Mammary epithelial cell (primary cell): ENCODE measurements at places on chromosomes 2 and 18.

DNA sequence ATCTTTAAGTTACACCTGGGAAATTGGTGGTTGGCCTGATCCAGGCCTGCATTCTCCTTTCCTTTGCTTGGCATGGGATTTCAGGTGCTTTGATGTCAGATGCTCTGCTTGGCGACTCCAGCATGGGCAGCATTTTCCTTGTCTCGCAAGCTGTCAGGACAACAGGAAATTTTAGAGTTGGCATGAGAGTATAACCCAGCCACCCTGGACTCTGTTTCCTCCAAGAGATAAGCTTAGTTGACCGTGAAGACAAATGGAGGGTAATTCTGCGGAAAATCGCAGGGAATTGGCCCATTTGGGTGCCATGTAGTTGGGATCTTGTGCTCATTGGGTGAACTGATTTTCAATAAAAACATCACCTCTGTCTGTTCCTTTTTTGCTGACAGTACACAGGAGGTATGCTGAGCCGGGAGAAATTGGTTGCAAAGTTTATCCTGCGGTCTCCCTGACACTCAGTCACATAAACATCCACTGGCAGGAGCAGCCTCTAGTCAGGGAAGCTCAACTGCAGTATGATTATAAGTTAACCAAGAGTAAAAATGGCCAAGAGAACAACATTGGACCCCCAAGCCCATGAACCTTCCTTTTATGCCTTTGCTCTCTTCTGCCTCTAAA is 409.9 kb downstream of the SETBP1 start:
- no peak for DNase-seq

GRCh38 chr2:173050684-173051083 is 25.0 kb upstream of the MAP3K20 start:
- DNase-seq = no peak

- DNase-seq = no peak
These were observed 259.1 kb downstream of the TDRD15 start for GRCh38 chr2:21382701-21383520.

- DNase-seq = peak; percentile 27
These were observed 209.8 kb upstream of the CTAGE1 start for GRCh38 chr18:22627506-22627905.

GRCh38 chr2:131022731-131023130 is 70.5 kb downstream of the FAM168B start:
- no peak for DNase-seq

GRCh38 chr2:46445556-46445955 is 33.8 kb upstream of the TMEM247 start:
- no peak for DNase-seq

DNA sequence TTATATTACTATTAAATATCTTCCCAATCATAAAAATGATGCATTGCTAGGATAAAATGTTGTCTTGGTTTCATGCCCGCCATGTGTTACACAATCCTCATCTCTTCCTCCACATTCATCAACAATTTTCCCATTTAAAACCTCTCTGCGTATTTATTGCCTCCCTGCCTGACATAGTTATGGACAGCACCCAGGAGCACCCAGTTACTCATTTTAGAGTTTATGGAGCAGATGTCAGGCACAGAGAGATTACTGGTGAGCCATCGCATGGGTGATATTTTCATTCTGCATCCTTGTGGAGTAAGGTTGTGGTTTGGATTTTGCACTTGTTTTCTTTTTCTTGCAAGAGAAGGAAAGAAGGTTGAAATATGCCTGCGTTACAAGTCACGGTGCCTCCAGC is 116.7 kb upstream of the NPAS2 start:
- no peak for DNase-seq

- DNase-seq = no peak
These were observed 354.4 kb downstream of the TGIF1 start for GRCh38 chr18:3804336-3804735.

GRCh38 chr2:193187816-193188215 is 993.1 kb upstream of the TMEFF2 start:
- no peak for DNase-seq

DNA sequence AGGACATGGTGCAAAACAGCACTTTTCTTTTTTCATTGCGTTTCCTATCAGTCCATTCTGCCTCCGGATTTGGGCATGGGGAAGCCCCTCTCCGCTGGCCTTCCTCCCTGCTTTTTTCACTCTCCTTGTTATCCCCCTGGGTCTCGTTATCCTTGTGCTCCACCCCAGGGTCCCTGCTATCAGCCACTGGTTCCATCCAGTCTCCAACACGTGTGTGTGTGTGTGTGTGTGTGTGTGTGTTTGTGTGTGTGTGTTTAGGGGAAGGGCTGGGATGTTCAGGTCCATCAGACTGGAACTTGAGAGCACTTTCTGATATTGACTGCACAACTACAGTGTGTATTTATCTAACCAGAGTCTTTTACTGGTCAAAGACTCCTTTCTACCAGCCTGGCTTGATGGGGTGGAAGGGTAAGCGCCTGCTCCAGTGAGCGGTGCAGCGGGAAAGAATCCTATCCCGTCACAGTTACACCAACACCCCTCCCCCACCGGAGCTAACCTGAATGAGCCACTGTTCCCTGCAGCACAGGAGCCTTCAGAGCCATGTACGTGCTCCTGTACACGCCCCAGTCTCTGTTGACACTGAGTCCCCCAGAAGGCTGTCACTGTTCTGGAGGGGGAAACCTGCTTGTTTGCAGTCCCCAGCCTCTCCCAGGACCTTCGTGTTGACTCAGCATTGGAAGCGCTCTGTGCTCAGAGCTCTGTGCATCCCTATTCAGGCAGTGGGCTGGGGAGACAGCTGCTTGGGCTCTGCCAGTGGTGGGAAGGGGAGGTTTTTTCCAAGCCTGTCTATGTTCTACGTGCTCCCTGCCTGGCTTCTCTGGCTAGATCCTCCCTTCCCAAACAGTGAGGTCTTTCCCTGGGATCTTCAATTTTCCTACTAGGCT is 4.6 kb downstream of the INHA start:
- peak; percentile 41 for DNase-seq

GRCh38 chr2:181138816-181139215 is 158.4 kb downstream of the UBE2E3 start:
- peak; percentile 43 for DNase-seq

GRCh38 chr2:1496359-1496821 is 83.1 kb downstream of the TPO start:
- DNase-seq = no peak

GRCh38 chr2:129297430-129297829 is 682.0 kb upstream of the RAB6C start:
- no peak for DNase-seq

DNA sequence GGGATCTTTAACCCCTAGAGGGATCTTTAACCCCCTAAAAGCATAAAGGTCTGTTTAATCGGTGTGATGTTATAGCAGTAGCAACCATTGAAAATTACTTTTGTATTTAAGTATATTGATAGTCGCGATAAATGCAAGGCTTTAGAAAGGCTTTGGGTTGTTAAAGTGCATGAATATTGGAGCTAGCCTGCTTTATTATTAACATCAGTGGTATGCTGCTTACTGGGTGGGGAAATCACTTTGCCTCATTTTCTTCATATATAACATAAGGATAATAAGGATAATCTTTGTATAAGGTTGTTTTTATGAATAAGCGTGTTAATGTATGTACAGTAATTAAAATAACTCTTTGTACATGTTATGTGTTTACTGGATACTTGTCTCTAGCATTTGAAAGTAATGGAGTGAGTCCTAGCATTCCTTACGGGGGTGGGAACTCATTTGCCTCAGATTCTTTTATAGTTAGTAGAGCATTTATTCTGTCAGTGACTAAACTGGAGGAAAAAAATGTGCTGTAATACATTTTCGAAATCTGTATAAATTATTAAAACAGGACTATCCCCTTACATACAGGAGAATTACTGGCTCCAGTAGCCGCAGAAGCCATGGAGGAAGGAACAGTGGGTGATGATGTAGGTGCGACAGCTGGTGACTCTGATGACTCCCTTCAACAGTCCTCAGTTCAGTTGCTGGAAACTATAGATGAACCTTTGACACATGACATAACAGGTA is 122.2 kb downstream of the BIRC6 start:
- no peak for DNase-seq

DNA sequence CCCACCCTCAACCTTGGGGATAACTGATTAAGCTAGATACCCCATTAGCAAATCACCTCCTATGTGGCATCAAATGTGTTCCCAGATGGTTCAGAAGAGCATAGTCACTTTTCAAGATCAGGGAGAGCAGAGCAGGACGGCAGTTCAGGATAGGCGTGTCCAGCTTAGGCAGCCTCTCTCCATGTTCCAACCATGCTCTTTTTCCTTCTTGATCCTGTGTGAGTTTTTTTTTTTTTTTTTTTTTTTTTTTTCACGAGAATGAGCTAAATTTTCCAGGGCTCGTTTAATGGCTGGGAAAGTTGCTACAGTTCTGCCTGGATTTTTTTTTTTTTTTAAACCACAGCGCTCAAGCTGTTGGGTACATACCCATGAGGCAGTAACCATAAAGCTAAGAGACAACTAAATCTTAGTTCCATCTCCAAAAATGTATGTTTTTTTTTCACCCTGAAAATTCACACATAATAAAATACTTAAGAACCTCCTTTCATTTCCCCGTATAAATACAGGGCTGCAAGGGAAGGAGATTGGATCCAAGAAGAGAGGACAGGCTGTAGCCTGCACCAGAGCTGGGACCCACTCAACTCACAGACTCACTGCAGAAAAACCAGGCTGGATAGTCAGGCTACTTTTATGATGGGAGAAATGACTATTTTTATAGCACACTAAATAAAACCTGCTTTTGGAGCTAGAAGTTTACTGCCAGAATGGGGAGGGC is 244.3 kb downstream of the SETBP1 start:
- DNase-seq = no peak

DNA sequence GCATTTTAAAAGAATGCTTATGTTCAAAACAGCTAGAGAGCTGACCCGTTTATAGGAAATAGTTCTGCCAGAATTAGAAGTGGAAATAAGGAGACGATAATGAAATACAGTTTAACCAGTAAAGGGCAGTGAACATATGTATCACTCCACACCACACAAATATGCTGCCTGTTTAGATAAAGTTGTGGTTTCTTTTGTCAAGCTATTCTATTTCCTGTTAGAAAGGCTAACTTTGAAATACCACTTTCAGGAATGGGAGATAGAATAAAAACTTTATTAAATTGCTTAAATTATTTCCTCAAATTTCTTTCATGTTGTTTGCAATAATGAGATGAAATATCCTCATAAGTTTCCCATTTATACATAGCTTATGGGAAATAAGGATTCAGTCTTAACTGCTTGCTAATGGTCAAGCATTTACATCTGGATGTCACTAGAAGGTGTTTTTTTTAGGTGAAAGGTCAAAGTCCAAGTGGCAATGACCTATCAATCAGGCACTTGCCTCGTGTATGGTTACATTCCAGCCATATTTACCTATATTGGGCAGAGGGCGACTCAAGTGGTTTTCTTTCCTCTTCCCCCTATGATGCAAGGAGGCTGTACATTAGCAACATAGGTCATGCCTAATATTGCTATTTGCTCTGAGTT is 148.9 kb downstream of the ZEB2 start:
- DNase-seq = no peak

DNA sequence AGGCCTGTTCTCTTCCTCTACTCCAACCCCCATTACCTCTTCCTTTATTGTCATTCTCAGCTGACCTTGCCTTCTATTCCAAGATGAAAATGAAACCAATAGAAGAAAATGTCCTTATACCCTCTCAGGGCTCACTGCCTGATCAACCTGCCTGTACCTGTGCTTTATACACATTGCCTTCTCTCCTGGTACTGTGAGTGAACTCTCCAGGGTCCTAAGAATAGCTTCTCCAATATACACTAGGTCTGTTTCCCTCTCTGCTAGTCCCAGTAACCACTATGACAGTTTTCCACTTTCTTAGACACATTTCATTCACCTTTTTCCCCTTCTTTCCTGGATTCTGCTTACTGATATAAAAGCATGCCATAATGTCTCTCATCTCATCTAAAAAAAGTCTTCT is 85.7 kb downstream of the FSHR start:
- DNase-seq = no peak

DNA sequence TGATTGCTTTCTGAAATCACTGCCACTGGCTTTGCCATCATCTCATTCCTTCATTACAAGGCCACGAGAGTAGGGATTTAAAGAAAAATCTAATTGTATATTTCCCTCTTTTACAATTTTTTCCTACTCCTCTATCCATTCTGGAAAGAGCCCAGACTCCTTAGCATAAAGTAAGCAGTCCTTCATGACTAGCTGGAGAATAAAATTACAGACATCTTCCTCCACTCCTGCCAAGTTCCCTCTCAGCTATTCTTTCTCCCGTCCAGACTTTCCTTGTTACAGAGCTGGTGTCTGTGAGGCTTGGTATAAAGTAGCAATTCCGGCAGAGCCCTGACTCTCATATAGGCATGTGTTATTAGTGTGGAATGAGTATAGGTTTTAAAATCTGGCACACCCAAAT is 806.8 kb downstream of the PLCL1 start:
- no peak for DNase-seq

DNA sequence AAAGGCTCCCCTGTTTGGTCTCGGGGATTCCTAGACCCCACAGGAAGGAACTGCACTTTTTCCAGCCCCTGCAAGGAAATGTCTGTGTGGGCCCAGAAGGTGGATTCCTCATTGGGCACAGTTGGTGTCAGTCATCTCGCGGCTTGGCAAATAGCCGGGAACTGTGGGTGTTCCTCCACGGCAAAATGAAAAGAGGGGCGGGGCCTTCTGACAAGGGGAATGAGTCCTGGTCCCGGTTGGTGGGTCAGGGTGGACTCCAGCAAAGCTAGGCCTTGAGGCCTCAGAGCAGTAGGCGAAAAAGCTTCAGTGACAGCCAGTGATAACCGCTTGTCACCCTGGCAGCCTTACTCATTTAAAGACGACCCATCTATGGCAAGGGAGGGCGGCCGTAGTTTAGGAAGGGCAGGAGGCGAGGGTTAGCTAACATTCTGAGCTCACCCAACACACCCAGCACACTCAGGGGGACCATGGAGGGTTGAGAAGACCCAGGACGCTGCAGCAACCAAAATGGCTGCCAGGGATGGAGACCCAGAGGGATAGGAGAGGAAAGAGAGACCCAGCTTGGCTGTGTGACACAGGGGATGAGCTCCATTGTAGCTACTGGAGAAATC is 16.5 kb downstream of the SLC4A3 start:
- no peak for DNase-seq

GRCh38 chr2:99780276-99780675 is 290.5 kb upstream of the REV1 start:
- no peak for DNase-seq
